ENCODE measurements at places on chromosomes 13 and 19.
A peak's percentile ranks its signal among the peaks of the same experiment; 100 is the strongest.

DNA sequence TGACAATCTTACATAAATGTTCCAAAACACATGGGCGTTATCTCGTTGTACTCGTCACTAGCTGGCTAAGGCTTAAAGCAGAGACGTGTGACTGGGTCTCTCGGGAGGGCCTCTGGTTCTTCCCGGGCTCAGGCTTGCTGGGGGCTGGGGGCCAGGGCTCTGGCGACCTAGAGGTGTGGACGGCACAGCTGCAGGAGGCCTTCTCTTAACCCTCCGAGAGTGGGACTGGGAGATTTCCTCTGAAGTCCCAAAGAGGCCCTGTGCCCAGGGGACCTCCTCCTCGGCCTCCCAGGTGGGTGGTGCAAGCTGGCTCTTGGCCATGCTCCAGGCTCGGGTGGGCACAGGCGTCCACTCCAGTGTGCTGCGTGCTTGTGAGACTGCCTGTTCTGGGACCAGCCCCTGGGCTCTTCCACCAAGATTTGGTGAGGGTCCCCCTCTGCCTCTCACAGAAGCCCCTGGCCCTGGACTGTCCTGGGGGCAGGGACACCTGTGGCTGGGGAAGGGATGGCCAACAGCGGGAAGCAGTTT, 2.2 kb downstream of the CAPS start:
- no peaks in the 10 kb centered on the region for H3K4me1 ChIP-seq
- H3K4me3 ChIP-seq: no peak overlapping the region
- H3K36me3 ChIP-seq: peaks cover 11% of the 10 kb centered on the region
- no peak overlapping the region for H3K27ac ChIP-seq
- no peak for DNase-seq
- no peaks in the 10 kb centered on the region for H3K27me3 ChIP-seq

DNA sequence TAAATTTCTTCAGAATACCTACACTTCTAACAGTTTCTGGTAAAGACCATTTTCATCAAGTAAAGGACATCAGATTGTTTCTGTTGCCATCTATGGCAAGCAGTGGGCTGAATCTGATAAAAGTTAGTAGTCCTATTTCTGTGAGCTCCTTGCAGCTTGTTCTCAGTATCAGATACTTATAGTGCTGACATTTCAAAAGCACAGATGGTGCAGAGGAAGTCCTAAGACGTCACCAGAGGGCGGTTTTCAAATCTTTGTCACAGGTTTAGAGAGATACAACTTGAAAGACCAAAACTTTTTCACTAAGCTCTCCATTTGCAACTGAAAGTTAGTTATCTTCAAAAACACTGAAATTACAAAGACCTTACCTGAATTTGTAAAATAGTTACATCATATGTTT, 719.8 kb downstream of the SLITRK1 start:
- H3K36me3 ChIP-seq: no peaks in the 10 kb centered on the region
- no peaks in the 10 kb centered on the region for H3K27me3 ChIP-seq
- H3K27ac ChIP-seq: no peak overlapping the region

GRCh38 chr19:13899912-13900584, 5.9 kb downstream of the BRME1 start:
- H3K4me1 ChIP-seq: no peaks in the 10 kb centered on the region
- H3K36me3 ChIP-seq: no peaks in the 10 kb centered on the region
- no peaks in the 10 kb centered on the region for H3K27me3 ChIP-seq
- no peak for DNase-seq
- no peak overlapping the region for H3K4me3 ChIP-seq

DNA sequence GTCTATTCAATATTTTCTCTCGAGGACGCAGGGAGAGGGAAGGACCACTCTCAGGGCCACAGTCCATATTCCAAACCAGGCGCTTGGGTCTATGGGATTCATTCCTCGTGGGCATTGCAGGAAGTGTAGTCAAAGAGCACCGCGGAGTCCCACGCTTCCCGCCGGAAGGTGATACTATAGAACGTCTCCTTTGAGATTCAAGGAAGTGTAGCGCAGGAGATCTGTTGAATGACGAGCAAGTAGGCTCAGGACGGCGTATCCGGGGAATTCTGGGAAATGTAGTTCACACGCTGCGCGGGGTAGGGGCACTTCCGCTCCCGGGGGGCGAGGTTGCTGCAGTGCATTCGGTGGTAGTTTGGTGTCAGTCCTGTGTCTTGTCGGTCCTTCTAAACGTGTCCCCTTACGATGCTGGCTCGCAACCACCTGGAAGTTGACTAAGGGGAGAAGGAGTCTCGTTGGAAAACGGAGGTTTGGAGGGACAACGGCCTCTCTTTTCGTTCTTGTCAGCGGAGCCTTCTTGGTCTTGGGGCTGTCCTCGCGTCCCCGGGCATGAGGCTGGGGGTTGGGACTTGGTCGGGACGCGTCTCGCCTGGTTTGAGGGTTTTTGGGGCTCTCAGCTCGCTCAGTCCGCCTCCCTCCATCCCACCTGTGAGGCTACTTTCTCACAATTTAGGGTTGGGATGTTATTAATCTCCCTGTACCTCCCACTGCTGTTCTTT, at the start of gene ZNF284:
TSS of gene ZNF284 (plus strand) at position 336 of the 719 bp plus-strand sequence. CDS start 4,231 bp downstream, outside the sequence.
- peak within 1 kb of the TSS; percentile 78 for H3K27ac ChIP-seq
- H3K27me3 ChIP-seq: peaks cover 2% of the 10 kb centered on the region
- peak; percentile 88 for DNase-seq
- peaks cover 28% of the 10 kb centered on the region for H3K36me3 ChIP-seq

- no peaks in the 10 kb centered on the region for H3K27me3 ChIP-seq
- H3K4me1 ChIP-seq: no peaks in the 10 kb centered on the region
- H3K4me3 ChIP-seq: no peak overlapping the region
Measured at GRCh38 chr13:98111168-98112098, 31.5 kb upstream of the FARP1 start.

DNA sequence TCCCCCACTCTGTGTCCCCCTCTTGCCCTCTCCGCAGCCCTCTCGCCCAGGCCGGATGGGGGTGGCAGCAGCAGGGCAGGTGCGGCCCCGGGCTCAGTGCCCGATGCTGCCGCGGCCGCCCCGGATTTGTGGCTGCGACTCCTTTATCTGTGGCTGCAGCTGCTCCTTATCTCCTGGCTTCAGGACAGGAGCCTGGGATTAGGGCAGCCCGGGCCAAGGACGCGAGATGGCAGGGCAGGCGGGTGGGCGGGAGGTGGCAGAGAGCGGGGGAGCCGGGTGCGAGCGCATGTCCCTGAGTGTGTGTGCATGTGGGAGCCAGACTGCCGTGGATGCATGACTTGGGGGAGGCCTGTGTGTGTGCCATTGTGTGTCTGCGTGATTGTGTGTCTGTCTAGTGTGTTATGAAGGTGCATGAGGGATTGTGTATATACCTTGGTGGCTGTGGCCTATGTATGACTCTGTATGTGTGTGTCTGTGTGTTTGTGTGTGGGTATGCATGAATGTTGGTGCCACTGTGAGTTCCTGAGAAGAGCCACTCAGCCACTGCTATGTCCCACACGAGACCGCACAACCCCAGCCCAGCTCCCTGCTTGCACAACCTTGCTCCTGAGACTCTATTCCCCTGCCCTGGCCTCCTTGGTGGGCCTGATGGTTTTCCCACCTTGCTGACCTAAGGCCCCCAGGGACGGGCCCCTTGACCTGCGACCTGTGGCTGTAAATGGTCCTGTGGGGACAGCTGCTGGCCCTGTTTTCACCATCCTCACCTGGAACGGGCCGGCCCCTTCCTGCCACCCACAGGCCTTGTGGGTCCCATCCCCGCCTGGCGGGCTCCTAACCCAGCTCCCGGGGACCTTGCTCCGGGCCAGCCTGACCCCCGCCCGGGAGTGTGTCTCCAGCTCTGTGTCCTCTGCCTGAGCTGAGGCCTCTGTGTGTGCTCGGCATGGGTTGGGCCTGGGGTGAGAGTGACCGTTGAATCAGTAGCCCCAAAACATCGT, 5.3 kb upstream of the NRTN start:
- H3K4me1 ChIP-seq: peaks cover 20% of the 10 kb centered on the region
- DNase-seq: no peak

DNA sequence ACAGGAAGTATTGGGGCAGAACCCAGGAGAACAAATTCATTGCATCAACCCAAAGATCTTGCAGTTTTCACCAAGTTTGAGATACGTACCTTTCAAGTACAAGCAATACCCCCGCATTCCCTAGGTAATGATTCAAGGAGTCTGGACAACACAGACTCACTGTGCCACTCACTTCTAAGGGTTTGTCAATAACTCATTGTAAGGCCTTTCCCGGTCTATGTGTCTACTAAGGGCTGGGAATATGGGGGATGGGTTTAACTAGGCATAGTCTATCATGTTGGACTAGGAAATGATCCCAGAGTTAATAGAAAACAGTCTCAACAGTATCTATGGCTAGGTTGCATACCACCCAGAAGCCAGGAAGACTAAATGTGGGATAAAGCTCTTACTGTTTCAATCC, 8.3 kb upstream of the ITM2B start:
- no peaks in the 10 kb centered on the region for H3K36me3 ChIP-seq
- H3K27ac ChIP-seq: no peak overlapping the region
- H3K4me3 ChIP-seq: no peak overlapping the region
- no peaks in the 10 kb centered on the region for H3K27me3 ChIP-seq
- no peak for DNase-seq
- peaks cover 41% of the 10 kb centered on the region for H3K4me1 ChIP-seq

- no peaks in the 10 kb centered on the region for H3K27me3 ChIP-seq
- H3K4me3 ChIP-seq: no peak overlapping the region
- no peak overlapping the region for H3K27ac ChIP-seq
Measured at GRCh38 chr13:101301053-101301452, 115.3 kb downstream of the NALCN start.

- no peak overlapping the region for H3K27ac ChIP-seq
- no peak overlapping the region for H3K4me3 ChIP-seq
- H3K36me3 ChIP-seq: no peaks in the 10 kb centered on the region
- H3K4me1 ChIP-seq: no peaks in the 10 kb centered on the region
- H3K27me3 ChIP-seq: peaks cover 14% of the 10 kb centered on the region
Measured at GRCh38 chr13:34750078-34750931, 191.8 kb upstream of the NBEA start.

GRCh38 chr19:17865364-17866311, 5.9 kb downstream of the RPL18A start:
- peaks cover 45% of the 10 kb centered on the region for H3K36me3 ChIP-seq
- no peak overlapping the region for H3K4me3 ChIP-seq
- no peaks in the 10 kb centered on the region for H3K27me3 ChIP-seq
- H3K4me1 ChIP-seq: peaks cover 24% of the 10 kb centered on the region
- DNase-seq: no peak

GRCh38 chr19:48918071-48918470, 15.4 kb upstream of the DHDH start:
- no peak overlapping the region for H3K27ac ChIP-seq
- H3K36me3 ChIP-seq: peaks cover 30% of the 10 kb centered on the region
- no peak overlapping the region for H3K4me3 ChIP-seq
- DNase-seq: no peak
- H3K4me1 ChIP-seq: no peaks in the 10 kb centered on the region

- DNase-seq: no peak
- H3K36me3 ChIP-seq: no peaks in the 10 kb centered on the region
- H3K4me3 ChIP-seq: no peak overlapping the region
- peaks cover 7% of the 10 kb centered on the region for H3K27me3 ChIP-seq
- no peak overlapping the region for H3K27ac ChIP-seq
- peaks cover 2% of the 10 kb centered on the region for H3K4me1 ChIP-seq
Measured at GRCh38 chr13:113125506-113126264, 3.1 kb downstream of the F10 start.

DNA sequence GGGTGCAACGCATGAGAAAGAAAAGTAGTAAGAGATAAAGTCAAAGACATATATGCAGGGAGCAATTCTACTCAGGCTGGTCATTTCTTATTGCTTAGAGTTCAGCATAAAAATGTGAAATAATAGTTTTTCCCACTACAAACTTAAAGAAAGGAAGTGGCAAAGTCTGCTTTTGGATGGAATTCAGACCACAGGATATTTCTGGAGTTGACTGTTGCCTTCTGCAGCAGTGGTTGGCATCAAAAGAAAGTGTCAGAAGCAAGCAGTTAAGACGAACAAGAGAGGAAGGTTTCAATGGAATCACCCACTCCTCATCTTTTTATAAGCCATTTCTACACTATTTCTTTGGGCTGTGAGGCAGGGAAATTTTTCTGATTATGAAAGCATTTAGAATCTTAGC, 36.2 kb upstream of the TRPC4 start:
- H3K4me1 ChIP-seq: no peaks in the 10 kb centered on the region
- H3K27me3 ChIP-seq: no peaks in the 10 kb centered on the region
- no peaks in the 10 kb centered on the region for H3K36me3 ChIP-seq
- H3K4me3 ChIP-seq: no peak overlapping the region

DNA sequence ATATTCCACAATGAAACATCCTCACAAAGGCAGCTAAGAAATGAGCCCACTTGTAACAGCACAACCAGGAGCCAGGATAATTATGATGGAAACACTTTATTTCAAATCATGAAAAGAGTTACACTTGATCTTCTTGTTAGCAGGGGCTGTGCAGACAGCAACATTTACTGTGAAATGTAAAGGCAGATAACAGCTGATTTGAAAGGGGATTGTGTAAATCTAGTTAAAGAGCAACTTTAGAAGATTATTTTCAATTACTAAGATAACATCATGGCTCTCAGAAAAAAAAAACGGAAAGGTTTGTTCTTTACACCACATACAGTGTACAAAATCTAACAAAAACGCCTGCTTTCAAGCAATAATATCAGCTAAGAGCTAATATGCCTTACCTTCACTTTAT, 22.4 kb downstream of the ENOX1 start:
- no peaks in the 10 kb centered on the region for H3K4me1 ChIP-seq
- DNase-seq: no peak
- H3K4me3 ChIP-seq: no peak overlapping the region
- no peaks in the 10 kb centered on the region for H3K36me3 ChIP-seq

GRCh38 chr13:76894401-76895110, 8.4 kb upstream of the KCTD12 start:
- no peak for DNase-seq
- H3K27ac ChIP-seq: no peak overlapping the region
- H3K36me3 ChIP-seq: peaks cover 3% of the 10 kb centered on the region
- H3K4me3 ChIP-seq: no peak overlapping the region
- H3K27me3 ChIP-seq: peaks cover 9% of the 10 kb centered on the region

GRCh38 chr13:77267362-77267761, 59.5 kb downstream of the MYCBP2 start:
- peaks cover 42% of the 10 kb centered on the region for H3K36me3 ChIP-seq
- no peak overlapping the region for H3K27ac ChIP-seq
- H3K27me3 ChIP-seq: no peaks in the 10 kb centered on the region
- H3K4me3 ChIP-seq: no peak overlapping the region
- DNase-seq: no peak
- H3K4me1 ChIP-seq: no peaks in the 10 kb centered on the region

- DNase-seq: no peak
- H3K4me3 ChIP-seq: no peak overlapping the region
- H3K36me3 ChIP-seq: no peaks in the 10 kb centered on the region
Measured at GRCh38 chr13:112952759-112953551, 16.1 kb upstream of the MCF2L start.

- peaks cover 2% of the 10 kb centered on the region for H3K4me1 ChIP-seq
- H3K27ac ChIP-seq: no peak overlapping the region
- H3K4me3 ChIP-seq: no peak overlapping the region
- no peak for DNase-seq
- H3K27me3 ChIP-seq: no peaks in the 10 kb centered on the region
- H3K36me3 ChIP-seq: peaks cover 15% of the 10 kb centered on the region
Measured at GRCh38 chr13:44969551-44970484, 19.5 kb downstream of the NUFIP1 start.
